ENCODE measurements at places on chromosomes 3 and 15.

GRCh38 chr15:77179541-77179998, 108.7 kb upstream of the TSPAN3 start:
- DNase-seq, result no peak

- no peak for DNase-seq
Measured at GRCh38 chr3:128369881-128370642, 96.6 kb downstream of the DNAJB8 start.

DNA sequence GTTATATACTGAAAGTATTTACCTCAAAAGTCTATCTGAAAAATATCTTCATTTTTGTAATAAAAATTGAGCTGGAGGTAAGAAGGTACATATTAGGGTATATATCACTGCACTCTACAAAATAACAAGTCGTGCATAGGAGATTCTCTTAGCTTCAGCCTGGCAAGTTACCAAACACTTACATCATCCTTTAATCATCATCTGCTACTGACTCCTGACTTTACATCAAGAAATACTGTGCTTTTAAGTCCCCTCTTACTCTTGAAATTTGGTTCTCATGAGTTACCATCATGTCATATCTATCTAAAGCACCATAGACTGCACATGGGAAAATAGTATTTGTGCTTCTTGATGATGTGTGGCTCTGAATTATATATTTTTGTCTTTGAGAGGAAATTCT, 50.8 kb downstream of the LYSMD4 start:
- DNase-seq, result peak; percentile 67

DNA sequence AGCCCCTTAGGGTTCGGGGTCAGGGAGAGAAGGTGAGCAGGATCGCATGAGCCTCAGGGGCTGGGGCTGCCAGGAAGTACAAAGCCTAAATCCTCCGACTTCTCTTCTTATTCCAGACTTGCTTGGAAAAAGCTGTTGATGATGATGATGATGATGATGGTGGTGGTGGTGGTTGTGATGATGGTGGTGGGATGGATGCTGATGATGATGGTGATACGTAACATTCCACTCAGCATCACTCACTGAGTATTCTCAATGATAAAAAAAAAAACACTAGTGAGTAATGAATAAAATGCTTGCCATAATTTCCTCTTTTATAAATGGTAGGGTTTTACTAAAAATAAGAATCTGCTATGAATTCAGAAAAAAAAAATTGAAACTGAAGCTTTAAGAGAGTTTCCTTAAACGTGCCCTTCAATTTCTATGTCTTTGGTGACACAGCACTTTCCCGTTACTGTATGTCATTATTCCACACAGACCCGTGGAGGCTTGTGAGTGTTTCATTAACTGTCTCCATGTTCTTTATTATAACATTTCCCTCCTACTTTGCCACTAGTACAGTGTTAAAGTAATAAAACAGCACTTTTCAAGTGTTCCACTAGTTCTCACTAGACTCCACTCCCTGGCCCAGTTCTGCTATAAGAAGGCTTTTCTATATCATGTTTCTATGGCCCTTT, 5.4 kb upstream of the ACAN start:
- DNase-seq, result no peak

DNA sequence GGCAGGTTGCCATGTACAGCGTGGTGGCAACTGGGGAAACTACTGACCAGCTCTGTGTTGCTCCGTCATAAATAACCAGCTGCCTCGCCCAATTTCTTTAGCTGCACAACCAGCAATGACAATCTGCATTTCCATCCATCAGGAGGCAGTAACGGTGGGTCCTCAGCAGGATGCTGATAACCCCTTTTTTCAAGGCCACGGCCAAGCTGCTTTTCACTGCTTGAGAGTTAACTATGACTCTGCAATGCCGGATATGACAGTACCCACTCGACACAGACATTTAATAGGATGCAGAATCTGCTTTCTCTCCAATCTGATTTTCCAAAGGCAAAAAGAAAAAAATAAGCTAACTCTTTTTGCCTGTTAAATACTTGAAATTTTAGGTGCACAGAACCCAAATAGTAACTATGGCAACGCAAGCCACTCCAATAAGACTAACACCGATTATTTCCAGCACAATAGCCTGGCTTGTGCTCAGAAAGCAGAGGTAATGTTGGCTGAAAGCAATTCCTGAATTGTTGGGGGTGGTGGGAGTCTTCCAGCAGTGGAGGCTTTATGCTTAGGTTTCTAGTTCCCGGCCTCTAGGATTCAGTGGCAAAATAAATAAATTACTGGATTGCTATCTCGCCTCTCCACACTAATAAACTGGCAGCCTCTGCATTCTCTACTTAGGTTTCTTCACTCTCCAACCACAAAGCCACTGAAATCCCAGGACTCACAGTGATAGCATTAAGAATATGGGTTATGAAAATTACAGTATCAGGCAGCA, 31.2 kb upstream of the SRGAP3 start:
- DNase-seq, result peak; percentile 60

GRCh38 chr15:50828610-50829206, 63.2 kb upstream of the SPPL2A start:
- DNase-seq, result peak; percentile 89
